Dermis blood vessel endothelial cell (primary cell): ENCODE measurements at places on chromosomes 1 and 21. TPM values are rescaled to one million over a fixed set of nuclear protein-coding genes. Genes with fewer than 3 reads are reported as not detected.

NHLH1 gene
- total RNA-seq = under 0.01 and 0.05 TPM in 2 replicates

OR2L5 gene
- not detected in 2 replicates for total RNA-seq

PODN gene
- not detected in 2 replicates for total RNA-seq

BMP8B gene
- 0.17 and 0.47 TPM in 2 replicates for total RNA-seq

OXCT2 gene
- 2.9 and 7.0 TPM in 2 replicates for total RNA-seq

RCSD1 gene
- 49.2 and 55.7 TPM in 2 replicates for total RNA-seq

CSF3R gene
- total RNA-seq = not detected in 2 replicates

AMY1B gene
- total RNA-seq = not detected in 2 replicates

KRTAP26-1 gene
- total RNA-seq = not detected in 2 replicates

CRABP2 gene
- total RNA-seq = 0.34 TPM in 1 of 2 replicates, not detected in the other

TAL1 gene
- total RNA-seq = 61.1 and 84.5 TPM in 2 replicates
